ENCODE measurements at places on chromosomes 3 and 15. TPM values are rescaled to one million over a fixed set of nuclear protein-coding genes. Genes with fewer than 3 reads are reported as not detected.

The GUCA1C gene
- not detected for total RNA-seq

The SLC6A1 gene
- total RNA-seq = 0.72 TPM

The PLCL2 gene
- total RNA-seq = 9.1 TPM

The MCTP2 gene
- total RNA-seq = 7.4 TPM

The SLC49A4 gene
- 8.5 TPM for total RNA-seq

The BSN gene
- 2.8 TPM for total RNA-seq

The GALNT15 gene
- total RNA-seq = 0.18 TPM

The KNL1 gene
- total RNA-seq = 24.0 TPM

The PRRT3 gene
- 9.2 TPM for total RNA-seq

The PLA2G4E gene
- total RNA-seq = not detected

The MUC4 gene
- 2.3 TPM for total RNA-seq

The TUSC7 gene
- total RNA-seq = not detected

The NR1I2 gene
- total RNA-seq = 2.8 TPM

The DLL4 gene
- 0.94 TPM for total RNA-seq

The GOLGA6L7 gene
- not detected for total RNA-seq

The VIPR1 gene
- total RNA-seq = 7.1 TPM

The STXBP5L gene
- total RNA-seq = 5.9 TPM
